ENCODE measurements at places on chromosomes 6 and 20. TPM values are rescaled to one million over a fixed set of nuclear protein-coding genes. Genes with fewer than 3 reads are reported as not detected.

- H3K27ac ChIP-seq: peak overlapping the region; percentile 69
- peaks cover 43% of the 10 kb centered on the region for H3K4me1 ChIP-seq
- H3K36me3 ChIP-seq: no peaks in the 10 kb centered on the region
- DNase-seq: no peak
- no peaks in the 10 kb centered on the region for H3K27me3 ChIP-seq
These were observed 37.7 kb downstream of the ARHGAP18 start for GRCh38 chr6:129672341-129672682.

- no peak overlapping the region for H3K4me3 ChIP-seq
- H3K36me3 ChIP-seq: no peaks in the 10 kb centered on the region
These were observed 31.2 kb downstream of the SLX4IP start for GRCh38 chr20:10466325-10466724.

- H3K27ac ChIP-seq: no peak overlapping the region
- no peak for DNase-seq
- no peak overlapping the region for H3K4me3 ChIP-seq
- H3K27me3 ChIP-seq: no peaks in the 10 kb centered on the region
- peaks cover 66% of the 10 kb centered on the region for H3K36me3 ChIP-seq
These were observed 14.8 kb downstream of the DDRGK1 start for GRCh38 chr20:3189561-3190131.

- no peak overlapping the region for H3K27ac ChIP-seq
- H3K4me1 ChIP-seq: no peaks in the 10 kb centered on the region
- no peak overlapping the region for H3K4me3 ChIP-seq
- H3K36me3 ChIP-seq: no peaks in the 10 kb centered on the region
- H3K27me3 ChIP-seq: no peaks in the 10 kb centered on the region
These were observed 45.5 kb downstream of the IRF4 start for GRCh38 chr6:437037-437392.

Gene CD2AP
- 38.1 TPM for total RNA-seq

Gene GHRH
- not detected for total RNA-seq
